ENCODE measurements at places on chromosomes 5 and 9. TPM values are rescaled to one million over a fixed set of nuclear protein-coding genes. Genes with fewer than 3 reads are reported as not detected.

- no peak for DNase-seq
These were observed 54.3 kb downstream of the PSD2 start for GRCh38 chr5:139849942-139850341.

DNA sequence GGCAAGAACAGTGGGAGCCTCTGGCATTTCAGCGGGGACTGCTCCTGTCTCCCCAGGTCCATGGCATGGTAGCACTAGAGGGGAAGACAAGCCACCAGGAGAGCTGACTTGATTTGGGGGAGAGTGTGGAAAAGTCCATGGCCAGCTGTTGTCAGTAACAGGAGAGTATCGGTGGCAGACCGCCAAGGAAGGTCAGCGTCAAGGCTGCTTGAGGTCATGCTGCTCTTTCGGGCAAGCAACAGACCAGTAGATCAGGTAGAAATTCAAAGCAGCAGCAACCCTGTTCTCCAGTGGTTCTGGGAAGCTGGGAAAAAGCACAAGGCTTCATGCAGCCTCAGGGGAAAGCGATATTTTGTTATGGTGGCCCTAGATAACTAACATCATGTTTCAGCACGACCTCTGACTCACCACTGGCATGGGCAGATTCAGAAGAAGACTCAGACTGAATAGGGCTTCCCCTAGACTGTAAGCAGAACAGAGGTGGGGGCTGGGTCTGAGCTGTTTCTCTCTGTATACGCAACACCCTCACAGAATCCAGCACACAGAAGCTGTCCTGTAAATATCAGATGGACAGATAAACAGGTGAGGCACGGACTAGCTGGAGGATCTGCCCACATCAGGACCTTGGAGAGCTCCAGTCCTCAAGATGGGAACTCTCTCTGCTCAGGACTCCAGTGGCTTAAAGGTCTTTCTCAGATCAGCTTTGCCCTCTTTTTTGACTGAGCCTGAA, 35.2 kb upstream of the PLEKHG4B start:
- DNase-seq, result no peak

GRCh38 chr9:99162759-99163364, 57.9 kb downstream of the TGFBR1 start:
- DNase-seq, result no peak

DNA sequence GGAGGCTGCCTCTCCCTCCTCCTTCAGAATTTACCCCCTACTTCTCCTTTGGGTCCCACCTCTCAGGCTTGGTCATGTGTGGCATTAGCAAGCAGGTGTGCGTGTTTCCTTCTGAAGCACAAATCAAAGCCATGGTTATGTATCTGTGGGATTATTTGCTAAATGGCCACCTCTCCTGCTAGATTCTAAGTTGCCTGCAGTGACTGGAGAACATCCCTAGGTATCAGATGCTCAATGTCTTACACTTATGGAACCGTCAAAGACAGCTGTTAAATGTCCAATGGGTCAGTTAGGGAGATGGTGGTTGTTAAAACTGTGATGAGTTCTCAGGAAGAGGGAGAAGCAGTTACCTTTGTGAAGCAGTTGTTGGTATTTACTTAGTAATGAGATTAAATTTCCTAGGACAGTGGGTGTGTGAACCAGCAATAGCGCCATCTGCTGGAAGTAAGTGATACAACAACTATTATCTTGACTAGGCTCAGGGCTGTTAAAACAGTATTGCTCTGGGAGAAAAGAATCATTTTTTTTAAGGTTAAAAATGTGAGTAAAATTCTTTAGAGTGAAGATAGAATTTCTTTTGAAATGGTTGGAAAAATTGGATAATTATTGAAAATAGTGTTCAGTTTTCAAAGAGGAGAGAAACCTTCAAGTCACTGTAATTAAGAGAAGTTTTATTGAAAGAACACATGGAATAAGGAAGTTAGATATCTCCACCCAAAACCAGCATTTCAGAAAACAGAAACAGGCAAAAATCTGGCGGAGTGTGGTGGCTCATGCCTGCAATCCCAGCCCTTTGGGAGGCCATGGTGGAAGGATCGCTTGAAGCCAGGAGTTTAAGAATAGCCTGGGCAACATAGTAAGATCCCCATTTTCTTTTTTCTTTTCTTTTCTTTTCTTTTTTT, 71.3 kb downstream of the TMC1 start:
- DNase-seq, result no peak

DNA sequence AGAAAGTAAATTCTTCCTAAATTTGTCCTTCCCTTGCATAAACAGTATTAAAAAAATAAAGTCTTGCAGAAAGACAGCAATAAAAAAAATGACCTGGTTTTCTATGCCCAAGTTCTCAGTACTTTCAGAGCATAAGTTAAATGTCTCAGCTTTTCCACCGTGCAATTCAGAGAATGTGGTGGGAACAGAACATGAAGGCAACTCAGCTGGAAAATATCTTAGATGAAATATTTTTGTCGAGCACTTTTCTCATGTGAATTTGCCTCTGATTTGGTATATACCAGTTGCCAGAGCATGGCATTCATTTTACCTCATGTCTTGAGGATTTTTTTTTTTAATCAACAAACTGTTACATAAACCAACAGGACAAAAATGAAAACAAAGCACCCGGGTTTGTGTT, 176.1 kb downstream of the CETN3 start:
- no peak for DNase-seq

DNA sequence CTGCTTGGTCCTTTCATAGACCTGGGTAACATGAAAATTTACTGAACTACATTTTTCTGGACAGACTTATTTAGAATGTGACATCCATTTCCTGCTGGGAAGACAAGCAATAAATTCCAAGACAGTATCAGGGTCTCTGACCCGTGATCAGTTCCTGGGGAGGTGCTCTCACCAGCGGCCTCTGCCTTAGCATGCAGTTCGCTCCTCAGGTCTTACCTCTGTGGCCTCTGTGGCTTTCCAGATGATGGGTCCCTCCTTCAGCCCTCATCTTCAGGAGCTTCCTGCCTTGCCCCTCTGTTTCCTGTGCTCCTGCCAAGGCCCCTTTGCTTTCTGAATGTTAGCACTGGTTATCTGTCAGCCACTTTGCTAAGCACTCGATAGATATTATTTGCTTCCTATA, 66.4 kb downstream of the CMYA5 start:
- DNase-seq, result no peak

DNA sequence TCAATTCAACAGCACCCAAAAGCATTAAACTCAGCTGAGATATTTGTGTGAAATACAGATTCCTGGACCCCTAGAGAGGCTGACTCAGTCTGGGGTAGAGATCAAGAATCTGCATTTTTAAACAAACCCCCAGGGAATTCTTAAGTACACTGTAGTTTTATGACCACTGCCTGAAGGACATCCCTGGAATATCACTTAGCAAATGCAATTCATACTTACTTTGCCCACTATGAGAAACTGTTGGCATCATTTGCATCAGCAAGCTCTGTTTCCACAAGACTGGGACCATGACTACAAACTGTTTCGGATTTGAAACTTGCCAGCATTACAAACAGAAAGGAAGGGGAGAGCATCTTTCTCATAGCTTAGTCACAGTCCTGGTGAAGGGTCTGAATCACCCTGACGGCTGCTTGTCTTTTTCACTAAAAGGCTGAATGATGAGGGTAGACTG, 63.7 kb downstream of the MLLT3 start:
- DNase-seq, result no peak

DNA sequence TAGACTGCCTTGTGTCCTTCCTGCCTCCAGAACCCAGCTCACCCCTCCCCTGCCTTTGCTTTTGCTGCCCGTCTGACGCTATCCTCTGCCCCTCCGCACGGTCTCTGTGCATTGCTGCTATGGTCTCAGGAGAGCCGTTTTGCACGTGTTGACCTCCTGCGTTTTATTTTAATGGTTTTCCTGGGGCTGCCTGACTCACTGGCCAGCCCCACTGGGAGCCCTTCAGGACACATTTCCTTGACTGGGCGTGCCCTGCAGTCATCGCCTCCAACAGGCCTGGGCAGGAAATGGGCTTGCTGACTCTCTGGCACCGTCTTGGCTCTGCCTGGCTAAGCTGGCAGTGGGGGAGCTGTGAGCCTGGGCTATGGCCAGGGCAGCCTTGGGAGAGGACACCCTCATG, 17.9 kb upstream of the ASS1 start:
- DNase-seq, result no peak

DNA sequence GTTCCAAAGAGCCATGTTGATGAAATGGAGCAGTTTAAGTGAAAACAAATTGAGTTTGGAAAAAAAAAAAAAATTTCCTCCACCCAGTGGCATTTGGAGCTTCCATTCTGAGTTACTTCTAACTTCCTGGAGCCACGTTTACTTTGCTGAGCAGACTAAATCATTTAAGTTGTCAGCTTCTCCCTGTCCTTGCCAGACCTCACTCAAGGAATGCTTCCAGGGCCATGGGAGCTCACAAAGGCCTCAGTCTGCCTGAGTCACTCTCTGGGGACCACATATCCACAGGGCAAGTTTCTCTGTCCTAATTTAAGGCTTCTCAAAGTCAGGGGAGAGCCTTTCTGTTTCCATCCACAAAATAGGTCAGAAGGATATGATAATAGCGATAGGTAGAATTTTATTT, 210.3 kb upstream of the TNC start:
- peak; percentile 47 for DNase-seq

GRCh38 chr5:148828511-148829247, 2.3 kb downstream of the ADRB2 start:
- no peak for DNase-seq

DNA sequence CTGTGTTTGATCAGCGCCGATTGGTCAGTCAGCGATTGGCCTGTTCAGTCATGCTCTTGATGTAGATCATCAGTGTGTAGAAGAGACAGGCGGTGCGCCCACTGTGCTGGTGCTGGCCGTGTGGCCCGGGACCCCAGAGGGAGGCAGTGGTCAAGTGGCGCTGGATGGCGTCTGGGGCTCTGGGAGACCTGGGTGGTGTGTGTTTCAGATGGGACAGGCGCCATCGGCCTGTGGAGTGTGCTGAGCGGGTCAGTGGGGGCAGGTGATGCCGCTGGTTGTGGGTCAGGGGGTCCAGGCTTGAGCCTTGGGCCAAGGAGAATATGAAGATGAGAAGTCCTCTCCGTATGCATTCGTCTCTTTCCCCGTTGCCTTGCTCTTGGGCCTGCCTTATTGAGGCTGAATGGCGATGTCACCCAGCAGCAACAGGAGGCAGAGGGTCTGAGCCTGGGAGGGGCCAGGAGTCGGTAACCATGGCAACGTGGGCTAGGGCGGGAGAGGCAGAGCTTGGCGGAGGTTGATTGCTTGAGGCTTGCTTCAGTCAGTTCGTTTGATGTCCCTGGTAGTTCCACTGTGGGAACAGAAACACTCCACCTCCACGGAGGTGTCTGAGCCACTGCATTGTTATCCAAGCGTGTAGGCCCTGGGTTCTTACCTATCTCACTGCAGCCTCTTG, 117.8 kb upstream of the CACNA1B start:
- no peak for DNase-seq

DNA sequence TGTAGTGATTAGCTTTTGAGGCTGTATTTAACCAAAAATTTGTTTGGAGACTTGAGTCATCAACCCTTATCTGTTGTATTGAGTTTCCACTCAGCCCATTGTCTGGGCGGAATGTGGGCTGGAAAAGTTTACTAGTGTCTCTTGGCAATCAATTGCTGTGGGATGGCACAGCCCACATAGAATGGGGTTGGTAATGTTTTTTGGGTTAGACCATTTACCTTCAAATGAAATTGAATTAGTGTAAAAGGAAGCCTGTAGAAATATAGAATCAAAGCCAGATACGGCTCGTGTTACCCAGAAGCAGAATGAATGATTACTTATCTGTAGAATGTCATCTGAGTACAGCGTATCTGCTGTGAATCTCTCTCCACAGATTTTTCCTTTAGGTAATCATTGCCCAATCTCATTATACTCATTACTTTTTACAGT, 142.9 kb downstream of the AOPEP start:
- no peak for DNase-seq

GRCh38 chr9:85215961-85216360, 525.8 kb downstream of the AGTPBP1 start:
- DNase-seq, result no peak

Gene LPAR1
- total RNA-seq, result 64.1 TPM

Gene TNPO1
- 135 TPM for total RNA-seq

Gene BARHL1
- not detected for total RNA-seq

Gene FRMD3
- 3.9 TPM for total RNA-seq

Gene ROR2
- 42.9 TPM for total RNA-seq

Gene RAD50
- total RNA-seq, result 38.7 TPM

Gene SPATA24
- total RNA-seq, result not detected
